Umbilical cord (tissue), 2 donors: ENCODE measurements at places on chromosomes 11 and 22. TPM values are rescaled to one million over a fixed set of nuclear protein-coding genes. Genes with fewer than 3 reads are reported as not detected.

The PRAME gene
- total RNA-seq = 0.96 TPM

The SYTL2 gene
- 286 TPM for total RNA-seq

The NRIP3 gene
- 10.6 TPM for total RNA-seq

The PLA2G6 gene
- 22.1 TPM for total RNA-seq

The CCDC81 gene
- 64.3 TPM for total RNA-seq

The TST gene
- total RNA-seq = 12.5 TPM

The KRTAP5-1 gene
- not detected for total RNA-seq

The CARD18 gene
- not detected for total RNA-seq

The RAG2 gene
- total RNA-seq = 0.72 TPM

The MS4A6A gene
- 41.7 TPM for total RNA-seq

The NRGN gene
- not detected for total RNA-seq

The OR52E1 gene
- total RNA-seq = not detected

The NLRX1 gene
- 12.0 TPM for total RNA-seq

The LMO1 gene
- 2.6 TPM for total RNA-seq

The OOSP4B gene
- total RNA-seq = not detected

The FZD4 gene
- 9.4 TPM for total RNA-seq

DNA sequence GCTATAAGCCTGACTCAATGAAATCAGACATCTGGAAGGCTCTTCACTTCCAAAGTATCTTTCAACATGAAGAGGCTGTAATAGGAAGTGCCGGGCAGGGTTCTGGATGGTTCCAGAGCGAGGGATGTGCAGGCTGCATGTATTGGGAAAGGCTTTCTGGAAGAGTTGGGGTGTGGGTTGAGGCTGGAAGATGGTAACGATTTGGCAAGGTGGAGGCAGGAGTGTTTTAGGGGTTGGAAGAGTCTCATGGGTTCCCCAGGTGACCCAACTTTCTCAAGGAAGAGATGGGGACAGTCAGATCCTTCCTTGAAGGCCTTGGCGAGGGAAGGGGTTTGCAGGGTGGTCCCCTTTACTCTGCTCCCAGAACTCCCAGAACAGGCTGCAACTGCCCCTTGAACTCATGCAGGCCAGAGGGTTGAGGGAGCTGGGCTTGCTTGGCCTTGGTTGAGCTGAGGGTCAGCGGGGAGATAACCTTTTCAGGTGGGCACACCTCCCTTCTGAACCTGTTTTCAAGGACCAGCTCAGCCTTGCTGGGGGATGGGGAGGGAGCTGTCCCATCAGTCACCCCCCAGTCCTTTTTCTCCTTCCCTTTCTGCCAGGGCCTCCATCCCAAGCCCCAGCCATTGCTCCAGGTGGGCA, 9.4 kb upstream of the POU2F3 start:
- DNase-seq = no peak

- peak; percentile 75 for DNase-seq
Observed at GRCh38 chr11:60121264-60121663, 32.8 kb downstream of the MS4A2 start.

- peak; percentile 80 for DNase-seq
Observed at GRCh38 chr11:64745521-64746328, 1.8 kb upstream of the RASGRP2 start.

- no peak for DNase-seq
Observed at GRCh38 chr22:40519284-40519947, 117.1 kb downstream of the MRTFA start.

GRCh38 chr11:96197103-96197502, 145.9 kb downstream of the MAML2 start:
- no peak for DNase-seq

GRCh38 chr11:69353696-69354544, 60.0 kb downstream of the MYEOV start:
- no peak for DNase-seq

GRCh38 chr11:116946414-116946813, 109.0 kb upstream of the APOA1 start:
- DNase-seq = no peak

- peak; percentile 55 for DNase-seq
Observed at GRCh38 chr11:118622376-118623268, 15.2 kb downstream of the PHLDB1 start.

GRCh38 chr11:118295815-118296454, 8.6 kb upstream of the CD3E start:
- DNase-seq = peak; percentile 11

DNA sequence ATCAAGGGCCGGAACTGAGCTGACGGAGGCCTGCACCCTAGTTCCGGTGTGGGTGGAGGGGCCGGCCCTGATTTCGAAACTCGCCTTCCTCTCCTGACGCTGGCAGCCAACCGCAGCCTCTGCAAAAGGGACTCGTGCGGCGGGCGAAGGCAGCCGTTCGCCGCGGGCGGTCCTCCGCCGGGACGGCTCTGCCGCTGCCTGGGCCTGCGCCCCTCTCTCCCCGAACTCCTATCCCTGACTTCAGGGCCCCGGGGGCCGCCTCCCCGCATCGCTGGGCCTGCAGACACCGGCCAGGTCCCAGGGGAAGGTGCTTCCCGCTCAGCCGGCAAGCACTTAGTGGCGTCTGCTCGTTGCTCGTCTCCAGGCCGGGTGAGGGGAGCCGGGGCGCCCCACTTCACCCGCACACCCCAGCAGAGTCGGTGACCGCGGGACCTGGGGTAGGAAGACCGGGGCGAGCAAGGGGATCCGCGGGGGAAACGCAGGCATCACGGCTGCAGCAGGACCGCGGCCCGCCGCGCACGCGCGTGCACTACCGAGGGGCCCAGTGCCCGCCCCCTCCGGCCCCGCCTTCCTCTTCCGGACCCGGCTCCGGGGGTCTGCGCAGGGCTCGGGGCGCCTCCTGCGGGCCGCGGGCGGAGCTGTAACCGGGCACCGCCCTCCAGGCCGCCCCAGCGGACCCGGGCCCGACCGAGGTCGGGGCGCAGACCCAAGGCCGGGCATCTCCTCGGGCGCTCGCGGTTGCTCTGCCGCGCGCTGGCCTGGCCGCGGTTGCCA, 464 bp upstream of the ANKRD13D start:
- peak; percentile 93 for DNase-seq

DNA sequence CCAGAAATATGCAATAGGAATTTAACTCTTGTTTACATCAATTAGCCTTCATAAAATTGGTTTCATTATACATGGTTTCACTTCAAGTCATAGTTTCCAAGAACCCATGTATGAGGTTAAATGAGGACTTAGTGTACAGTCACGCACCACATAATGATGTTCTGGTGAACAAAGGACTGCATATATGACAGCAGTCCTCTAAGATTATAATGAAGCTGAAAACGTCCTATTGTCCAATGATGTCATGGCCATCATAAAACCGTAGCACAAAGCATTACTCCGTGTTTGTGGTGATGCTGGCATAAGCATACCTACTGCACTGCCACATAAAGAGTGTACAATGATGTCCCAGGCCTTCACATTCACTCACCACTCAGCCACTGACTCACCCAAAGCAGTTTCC, 31.1 kb downstream of the SMCO4 start:
- no peak for DNase-seq

DNA sequence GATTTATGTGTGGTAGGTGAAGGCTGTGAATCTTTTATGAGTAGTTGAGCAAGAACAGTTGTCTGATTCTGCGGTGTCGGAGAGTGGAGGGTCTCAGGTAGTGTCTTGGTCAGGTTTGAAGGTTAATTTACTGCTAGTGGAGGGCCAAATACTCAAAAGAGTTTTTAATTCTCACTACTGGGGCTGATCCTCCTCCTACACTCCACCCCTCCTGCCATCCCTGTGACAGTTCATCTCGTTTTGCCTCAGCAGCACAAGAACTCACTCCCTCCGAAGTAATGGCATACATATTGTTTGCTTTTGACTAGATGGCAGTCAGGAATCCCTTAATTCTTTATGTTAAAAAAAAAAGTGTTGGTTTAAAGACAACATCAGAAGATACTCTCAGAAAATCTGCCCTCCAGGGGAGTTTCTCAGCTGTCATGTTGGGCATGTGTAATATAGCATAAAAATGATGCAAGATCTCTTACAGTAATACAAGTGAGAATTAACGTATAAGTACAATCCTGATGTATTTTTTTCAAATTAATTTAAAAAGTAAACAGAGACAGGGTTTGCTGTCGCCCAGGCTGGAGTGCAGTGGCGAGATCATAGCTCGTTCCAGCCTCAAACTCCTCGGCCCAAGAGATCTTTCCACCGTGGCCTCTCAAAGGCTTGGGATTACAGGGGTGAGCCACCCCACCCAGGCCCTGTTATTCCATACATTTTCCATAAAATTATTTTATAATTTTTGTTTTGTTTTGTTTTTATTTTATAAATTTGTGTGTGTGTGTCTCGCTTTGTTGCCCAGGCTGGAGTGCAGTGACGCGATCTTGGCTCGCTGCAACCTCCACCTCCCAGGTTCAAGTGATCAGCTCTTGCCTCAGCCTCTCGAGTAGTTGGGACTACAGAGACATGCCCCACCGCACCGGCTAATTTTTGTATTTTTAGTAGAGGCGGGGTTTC, 1.3 kb downstream of the FAR1 start:
- DNase-seq = peak; percentile 17

DNA sequence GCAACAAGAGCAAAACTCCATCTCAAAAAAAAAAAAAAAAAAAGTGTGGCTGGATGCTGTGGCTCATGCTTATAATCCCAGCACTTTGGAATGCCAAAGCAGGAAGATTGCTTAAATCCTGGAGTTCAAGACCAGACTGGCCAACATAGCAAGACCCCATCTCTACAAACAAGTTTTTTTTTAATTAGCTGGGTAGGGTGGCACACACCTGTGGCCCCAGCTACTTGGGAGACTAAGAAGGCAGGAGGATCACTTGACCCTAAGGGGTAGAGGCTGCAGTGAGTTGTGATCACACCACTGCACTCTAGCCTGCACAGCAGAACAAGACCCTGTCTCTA, 19.0 kb upstream of the FEZ1 start:
- no peak for DNase-seq

DNA sequence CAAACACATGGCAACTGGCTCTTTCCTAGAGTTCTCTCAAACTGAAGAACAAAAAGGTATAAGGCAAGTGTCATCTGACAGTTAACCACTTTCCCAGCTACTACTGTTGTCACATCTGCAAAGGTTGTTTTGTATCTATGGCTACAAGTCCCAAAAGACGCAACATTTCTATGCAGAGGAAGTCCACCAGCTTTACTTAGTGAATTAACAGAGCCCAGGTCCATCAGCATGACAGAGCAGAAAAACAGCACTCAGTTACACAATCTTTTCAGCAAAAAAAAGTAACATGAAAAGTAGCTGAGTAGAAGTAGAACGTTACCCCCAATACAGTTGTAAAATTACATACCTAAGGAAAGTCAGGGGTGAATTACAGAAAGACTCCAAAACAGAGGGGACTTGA, 12.1 kb downstream of the CPSF7 start:
- DNase-seq = no peak

DNA sequence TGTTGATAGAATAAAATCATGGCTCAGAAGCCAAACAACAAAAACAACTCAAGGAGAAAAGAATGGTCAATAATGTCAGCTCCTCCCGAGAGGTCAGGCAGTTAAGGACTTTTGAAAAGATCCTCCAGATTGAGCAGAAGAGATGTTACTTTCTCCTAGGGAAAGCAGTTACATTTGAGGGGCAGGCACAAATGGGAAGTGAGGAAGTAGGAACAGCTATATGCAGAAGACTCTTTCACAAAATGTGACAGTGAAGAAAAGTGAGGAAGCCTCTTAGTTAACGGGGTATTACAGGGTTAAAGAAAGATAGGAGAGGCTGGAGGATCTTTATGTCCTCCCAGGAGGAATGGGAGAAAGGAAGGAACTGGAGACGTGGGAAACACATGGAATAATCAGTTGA, 3.4 kb downstream of the DCHS1 start:
- no peak for DNase-seq

DNA sequence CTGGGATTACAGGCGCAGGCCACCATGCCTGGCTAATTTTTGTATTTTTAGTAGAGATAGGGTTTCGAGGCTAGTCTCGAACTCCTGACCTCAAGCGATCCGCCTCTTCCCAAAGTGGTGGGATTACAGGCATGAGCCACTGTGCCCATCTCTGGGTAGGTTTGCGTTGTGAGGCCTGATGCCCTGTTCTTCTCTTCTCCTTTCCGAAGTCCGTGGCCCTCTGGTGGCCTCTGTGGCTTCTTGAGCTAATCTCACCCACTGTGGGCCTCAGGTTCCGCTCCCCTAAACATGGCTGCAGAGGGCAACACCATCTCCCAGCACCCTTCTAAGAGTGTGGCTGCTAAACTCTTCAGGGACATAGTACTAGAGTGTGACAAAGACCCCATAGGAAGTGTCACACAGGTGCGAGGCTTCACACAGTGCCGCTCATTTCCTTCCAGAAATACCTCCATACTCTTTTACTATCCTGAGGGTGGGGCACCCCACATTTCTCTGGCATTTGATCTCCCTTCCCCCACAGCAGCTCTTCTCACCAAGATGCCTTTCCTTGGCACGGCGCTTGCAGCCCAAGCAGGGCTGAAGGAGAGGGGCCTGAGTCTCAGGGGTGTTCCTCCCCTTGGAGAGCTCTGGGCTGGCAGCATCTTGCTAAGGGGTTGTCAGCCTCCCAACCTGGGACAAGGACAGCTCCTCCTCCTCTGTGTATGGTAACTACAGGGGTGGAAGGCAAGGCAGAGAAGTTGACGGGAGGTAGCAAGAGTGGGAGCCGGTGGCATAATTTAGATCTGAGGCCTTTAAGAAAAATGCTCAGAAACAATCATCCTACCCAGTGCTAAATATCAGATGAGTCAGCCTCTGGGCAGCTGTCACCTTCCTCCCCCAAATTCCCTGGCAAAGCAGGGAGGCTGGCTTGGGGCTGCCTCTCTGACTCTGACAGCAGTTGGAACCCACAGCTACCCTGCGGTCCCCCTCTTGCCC, 6.1 kb downstream of the THY1 start:
- peak; percentile 23 for DNase-seq

DNA sequence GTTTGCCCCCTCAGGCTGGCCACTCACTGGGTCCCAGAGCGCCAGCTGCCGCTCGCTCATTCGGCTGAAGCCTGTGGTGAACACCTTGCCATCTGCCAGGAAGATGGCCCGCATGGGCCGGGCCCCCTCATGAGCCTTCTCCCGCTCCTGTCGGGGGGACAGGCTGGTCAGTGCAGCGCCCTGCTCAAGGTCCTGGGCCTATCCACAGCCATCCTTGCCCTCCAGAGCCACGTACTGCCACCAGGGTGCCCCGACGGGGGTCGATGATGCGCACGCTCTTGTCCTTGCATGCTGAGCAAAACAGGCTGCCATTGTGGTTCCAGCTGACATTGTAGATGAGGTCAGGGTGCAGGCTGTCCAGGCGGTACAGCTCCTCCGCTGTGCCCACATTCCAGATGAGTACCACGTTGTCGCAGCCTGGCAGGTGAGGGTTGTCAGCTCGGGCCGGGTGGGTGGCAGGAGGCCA, 2.1 kb downstream of the CORO1B start:
- no peak for DNase-seq

- no peak for DNase-seq
Observed at GRCh38 chr11:99687320-99687719, 666.6 kb downstream of the CNTN5 start.

- no peak for DNase-seq
Observed at GRCh38 chr11:3877364-3878257, 22.1 kb downstream of the STIM1 start.

DNA sequence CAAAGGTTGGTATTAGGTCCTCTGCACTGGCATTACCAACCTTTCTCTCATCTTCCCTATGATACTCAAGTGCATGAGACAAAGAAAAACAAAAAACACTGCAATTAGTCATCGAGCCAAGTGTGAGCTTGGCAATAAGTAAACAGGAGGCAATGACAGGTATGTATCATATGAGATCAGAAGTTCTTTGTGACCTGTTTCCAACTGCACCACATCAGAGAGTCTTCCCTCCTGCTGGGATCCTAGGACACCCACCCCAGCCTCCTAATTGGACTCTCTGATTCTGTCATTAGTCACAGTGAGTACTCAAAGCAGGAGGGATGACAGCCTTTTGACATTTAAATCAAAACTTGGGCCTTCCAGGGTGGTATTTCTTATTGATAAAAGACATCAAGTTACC, 7.8 kb upstream of the JAML start:
- DNase-seq = no peak

- DNase-seq = no peak
Observed at GRCh38 chr11:79400717-79401330, 40.0 kb downstream of the TENM4 start.
